ENCODE measurements at places on chromosomes 2 and 18. TPM values are rescaled to one million over a fixed set of nuclear protein-coding genes. Genes with fewer than 3 reads are reported as not detected.
A peak's percentile ranks its signal among the peaks of the same experiment; 100 is the strongest.

DNA sequence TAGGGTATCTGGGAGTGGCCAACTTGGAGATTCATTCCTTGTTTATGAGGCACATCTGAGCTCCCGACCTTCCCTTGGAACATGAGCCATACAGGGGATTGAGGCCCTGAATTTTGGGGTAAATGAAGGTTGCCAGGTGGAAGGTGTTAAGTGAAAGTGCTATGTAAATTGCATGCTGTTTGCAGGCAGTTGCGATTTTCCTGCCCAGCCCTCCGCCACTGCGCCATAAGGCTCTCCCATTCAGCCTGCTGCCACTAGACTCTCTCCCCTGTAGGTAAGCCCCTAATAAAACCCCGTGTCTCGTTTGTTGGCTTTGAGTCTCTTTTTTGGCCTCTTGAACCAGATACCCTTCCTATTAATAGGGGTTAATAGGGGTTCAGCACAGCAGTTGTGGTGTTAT, 33.8 kb downstream of the PCARE start:
- no peaks in the 10 kb centered on the region for H3K36me3 ChIP-seq
- no peak overlapping the region for H3K4me3 ChIP-seq
- no peak overlapping the region for H3K27ac ChIP-seq
- no peak for DNase-seq

- no peak overlapping the region for H3K27ac ChIP-seq
- no peak overlapping the region for H3K4me3 ChIP-seq
- no peak for DNase-seq
- no peaks in the 10 kb centered on the region for H3K27me3 ChIP-seq
- H3K4me1 ChIP-seq: no peaks in the 10 kb centered on the region
Observed at GRCh38 chr2:231489990-231490389, 25.7 kb upstream of the NCL start.

DNA sequence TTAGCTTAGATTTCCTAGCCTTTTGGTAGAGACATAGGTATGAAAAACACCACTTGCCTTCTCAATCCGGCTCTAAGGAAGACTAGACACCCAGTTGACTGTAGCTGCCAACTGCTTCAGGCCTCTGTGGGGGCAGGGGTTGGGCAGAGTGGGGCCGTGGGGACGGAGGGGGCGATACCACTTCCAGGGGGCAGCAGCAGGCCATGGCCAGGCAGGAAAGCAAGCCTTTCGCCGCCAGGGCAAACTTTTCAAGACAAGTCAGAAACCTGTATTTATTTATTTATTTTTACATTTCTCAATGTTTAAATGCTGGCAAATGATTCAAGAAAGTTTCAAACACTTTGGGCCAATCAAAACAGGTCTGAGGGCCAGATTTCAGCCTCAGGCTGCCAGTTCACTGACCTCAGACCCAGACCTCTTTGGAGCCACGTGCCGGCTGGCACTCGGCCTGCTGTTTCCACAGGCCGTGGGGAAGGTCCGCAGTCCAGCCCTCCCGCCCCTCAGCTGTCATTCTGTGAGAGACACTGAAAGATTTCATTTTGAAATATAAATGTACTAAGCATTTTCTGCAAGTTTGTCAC, 63.8 kb downstream of the MEX3C start:
- H3K27me3 ChIP-seq: no peaks in the 10 kb centered on the region
- DNase-seq: no peak
- no peaks in the 10 kb centered on the region for H3K4me1 ChIP-seq
- H3K27ac ChIP-seq: no peak overlapping the region
- no peak overlapping the region for H3K4me3 ChIP-seq
- no peaks in the 10 kb centered on the region for H3K36me3 ChIP-seq

DNA sequence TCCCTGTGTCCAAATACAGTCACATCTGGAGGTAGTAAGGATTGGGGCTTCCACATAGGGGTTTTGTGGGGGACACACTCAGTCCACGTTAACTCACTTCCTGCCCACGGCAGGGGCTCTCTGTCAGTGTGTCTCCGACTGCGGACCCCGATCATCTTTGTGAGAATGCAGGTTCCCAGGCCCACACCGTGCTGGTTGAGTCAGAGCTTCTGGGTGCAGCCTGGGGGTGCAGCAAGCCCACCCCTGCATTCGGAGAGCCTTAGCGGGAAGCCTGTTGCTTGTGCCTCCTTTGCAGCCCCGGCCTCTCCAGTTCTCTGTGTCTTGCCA, 28.0 kb downstream of the HPCAL1 start:
- H3K4me1 ChIP-seq: peaks cover 77% of the 10 kb centered on the region
- no peaks in the 10 kb centered on the region for H3K36me3 ChIP-seq
- H3K4me3 ChIP-seq: peak overlapping the region; percentile 44
- H3K27ac ChIP-seq: peak overlapping the region; percentile 67
- no peaks in the 10 kb centered on the region for H3K27me3 ChIP-seq
- DNase-seq: no peak

DNA sequence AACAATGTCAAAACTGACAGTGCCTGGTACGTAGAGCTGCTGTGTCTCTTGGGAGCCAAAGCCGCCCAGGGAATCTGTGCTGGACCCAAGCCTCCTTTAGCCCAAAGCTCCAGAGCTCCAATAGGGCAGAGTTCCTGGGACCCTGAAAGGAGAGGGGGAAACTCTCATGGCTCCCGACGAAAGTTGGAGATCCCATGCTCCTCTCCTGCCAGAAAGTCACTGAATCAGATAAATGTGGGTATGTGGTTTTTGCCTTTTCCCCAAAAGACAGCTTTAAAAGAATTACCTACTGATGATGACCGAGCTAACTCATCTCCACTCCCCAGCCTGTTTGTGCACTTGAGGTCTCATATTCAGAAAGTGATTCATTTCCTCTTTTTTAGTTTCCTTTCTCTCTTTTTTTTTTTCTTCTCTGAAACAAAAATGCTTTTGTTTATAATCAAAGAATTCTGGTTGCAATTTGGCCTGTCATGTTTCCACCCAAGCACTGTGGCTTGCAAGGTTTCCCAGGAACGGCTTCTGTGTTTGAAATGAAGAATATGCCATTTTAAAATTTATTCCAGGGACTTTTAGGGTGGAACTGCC, 14.1 kb upstream of the PMAIP1 start:
- H3K4me1 ChIP-seq: peaks cover 23% of the 10 kb centered on the region
- H3K27ac ChIP-seq: no peak overlapping the region
- no peaks in the 10 kb centered on the region for H3K36me3 ChIP-seq

DNA sequence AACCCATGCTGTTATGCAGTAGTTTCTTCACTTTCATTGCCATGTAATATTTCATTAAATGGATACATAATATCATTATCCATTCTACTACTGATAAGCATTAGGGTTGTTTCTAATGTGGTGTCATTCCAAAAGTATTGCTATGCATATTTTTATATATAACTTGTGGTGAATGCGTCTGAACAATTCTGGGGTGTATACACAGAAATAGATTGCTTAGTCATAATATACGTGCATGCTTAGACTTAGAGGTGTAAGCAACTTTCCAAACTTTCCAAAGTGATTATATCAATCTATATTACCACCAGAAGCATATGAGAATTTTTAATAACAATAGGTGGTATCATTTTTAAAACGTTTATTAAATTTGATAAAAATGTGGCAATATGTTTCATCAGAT, 540.9 kb downstream of the DSC3 start:
- no peak overlapping the region for H3K27ac ChIP-seq
- H3K4me3 ChIP-seq: no peak overlapping the region
- H3K27me3 ChIP-seq: no peaks in the 10 kb centered on the region
- H3K36me3 ChIP-seq: no peaks in the 10 kb centered on the region

GRCh38 chr2:121944072-121944831, 188.8 kb downstream of the TSN start:
- no peaks in the 10 kb centered on the region for H3K4me1 ChIP-seq
- no peak overlapping the region for H3K27ac ChIP-seq
- no peaks in the 10 kb centered on the region for H3K36me3 ChIP-seq
- no peak for DNase-seq

DNA sequence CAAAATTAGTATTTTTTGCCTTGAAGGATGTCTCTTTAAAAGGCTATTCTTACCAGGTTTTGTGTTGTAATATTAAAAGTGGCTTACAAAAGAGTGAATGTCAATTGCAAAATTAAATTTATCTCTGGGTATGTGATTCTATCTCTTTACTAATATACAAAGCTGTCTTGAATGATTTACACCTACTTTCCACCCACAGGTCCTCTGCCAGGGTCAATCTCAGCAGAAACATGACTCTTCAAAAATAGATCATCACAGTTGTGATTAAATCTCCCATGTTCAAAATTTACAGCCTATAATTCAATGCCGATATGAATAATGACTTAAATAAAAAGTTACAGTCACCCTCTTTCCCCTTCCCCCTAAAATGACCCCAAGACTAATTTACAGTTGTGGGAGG, 78.8 kb downstream of the SLC8A1 start:
- no peak overlapping the region for H3K4me3 ChIP-seq
- H3K36me3 ChIP-seq: no peaks in the 10 kb centered on the region
- H3K4me1 ChIP-seq: no peaks in the 10 kb centered on the region
- no peak overlapping the region for H3K27ac ChIP-seq

- no peak for DNase-seq
- no peaks in the 10 kb centered on the region for H3K4me1 ChIP-seq
- H3K36me3 ChIP-seq: no peaks in the 10 kb centered on the region
- H3K27ac ChIP-seq: no peak overlapping the region
Observed at GRCh38 chr2:200627110-200627770, 41.4 kb downstream of the AOX1 start.

- H3K27me3 ChIP-seq: no peaks in the 10 kb centered on the region
- H3K4me3 ChIP-seq: no peak overlapping the region
- peaks cover 54% of the 10 kb centered on the region for H3K36me3 ChIP-seq
- peaks cover 24% of the 10 kb centered on the region for H3K4me1 ChIP-seq
- peak; percentile 59 for DNase-seq
- H3K27ac ChIP-seq: no peak overlapping the region
Observed at GRCh38 chr2:152647552-152647951, 69.7 kb downstream of the PRPF40A start.

- H3K4me3 ChIP-seq: no peak overlapping the region
- DNase-seq: no peak
- peaks cover 21% of the 10 kb centered on the region for H3K36me3 ChIP-seq
- H3K27ac ChIP-seq: no peak overlapping the region
- H3K27me3 ChIP-seq: no peaks in the 10 kb centered on the region
- no peaks in the 10 kb centered on the region for H3K4me1 ChIP-seq
Observed at GRCh38 chr2:105104208-105104731, 66.4 kb downstream of the MRPS9 start.

The C2orf69 gene
- total RNA-seq: 12.5 TPM

The IL36B gene
- not detected for total RNA-seq

The ANKRD62 gene
- total RNA-seq: 0.27 TPM

The CDH2 gene
- total RNA-seq: 0.68 TPM

The RANBP2 gene
- 72.5 TPM for total RNA-seq

The PLCD4 gene
- total RNA-seq: 1.1 TPM

The TUBA4B gene
- 3.5 TPM for total RNA-seq

The PDE11A gene
- 0.27 TPM for total RNA-seq

Measured in lower lobe of right lung (tissue), 2 donors.